ENCODE measurements at places on chromosomes 5 and 9.
A peak's percentile ranks its signal among the peaks of the same experiment; 100 is the strongest.

- peak overlapping the region; percentile 84 for H3K27ac ChIP-seq
- no peak for DNase-seq
- peak overlapping the region; percentile 69 for H3K4me3 ChIP-seq
Observed at GRCh38 chr9:114055894-114056293, 22.2 kb downstream of the AMBP start.

- no peaks in the 10 kb centered on the region for H3K36me3 ChIP-seq
- no peak overlapping the region for H3K27ac ChIP-seq
- no peaks in the 10 kb centered on the region for H3K4me1 ChIP-seq
- DNase-seq, result no peak
Observed at GRCh38 chr5:84362061-84362720, 22.5 kb downstream of the EDIL3 start.

- peaks cover 3% of the 10 kb centered on the region for H3K27me3 ChIP-seq
- no peak for DNase-seq
- no peak overlapping the region for H3K27ac ChIP-seq
- no peak overlapping the region for H3K4me3 ChIP-seq
Observed at GRCh38 chr9:18743971-18744370, 270.0 kb downstream of the ADAMTSL1 start.

- peaks cover 11% of the 10 kb centered on the region for H3K27me3 ChIP-seq
- H3K27ac ChIP-seq, result no peak overlapping the region
- DNase-seq, result peak; percentile 24
Observed at GRCh38 chr5:158857976-158858375, 241.7 kb downstream of the EBF1 start.

GRCh38 chr5:2030131-2030530, 147.4 kb upstream of the IRX4 start:
- no peak overlapping the region for H3K4me3 ChIP-seq
- no peak overlapping the region for H3K27ac ChIP-seq

- H3K36me3 ChIP-seq, result no peaks in the 10 kb centered on the region
- peaks cover 43% of the 10 kb centered on the region for H3K4me1 ChIP-seq
- no peak overlapping the region for H3K27ac ChIP-seq
- no peak overlapping the region for H3K4me3 ChIP-seq
- peaks cover 2% of the 10 kb centered on the region for H3K27me3 ChIP-seq
Observed at GRCh38 chr5:17317473-17317872, 100.0 kb downstream of the BASP1 start.

DNA sequence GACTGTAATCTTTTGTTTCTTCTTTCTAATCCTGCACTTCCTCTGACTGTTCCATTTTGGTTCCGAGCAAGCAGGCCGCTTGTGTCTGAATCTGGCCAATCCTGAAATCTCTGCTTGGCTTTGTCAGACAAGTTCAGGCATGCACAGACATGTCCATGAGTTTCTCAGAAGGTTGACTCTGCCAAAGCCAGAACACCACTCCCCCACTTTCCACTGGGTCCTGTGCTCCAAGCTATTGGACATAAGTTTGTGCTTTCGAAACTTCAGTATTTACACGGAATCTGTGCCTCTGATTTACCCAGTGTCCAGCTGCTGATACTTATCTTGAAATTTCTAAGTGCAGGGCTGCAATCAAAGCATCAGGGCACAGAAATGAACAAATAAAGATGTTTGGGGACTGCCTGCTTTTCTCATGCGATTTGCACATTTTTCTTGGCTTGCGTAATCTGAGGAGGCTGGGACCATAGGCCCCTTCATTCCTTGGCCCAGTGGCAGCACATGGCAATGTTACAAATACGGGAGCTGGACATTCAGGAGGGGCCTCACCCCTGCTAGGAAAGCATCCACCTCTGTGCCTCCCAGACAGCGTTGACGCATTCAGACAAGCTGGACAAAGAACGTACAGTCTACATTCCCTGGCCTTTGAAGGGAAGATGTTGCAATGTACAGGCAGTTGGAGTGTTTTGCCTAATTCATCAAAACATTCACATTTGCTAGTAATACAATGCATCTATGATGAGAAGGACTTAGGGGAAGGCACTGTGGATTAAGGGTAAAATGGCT, 209.2 kb upstream of the PAPPA start:
- no peaks in the 10 kb centered on the region for H3K36me3 ChIP-seq
- H3K4me1 ChIP-seq, result peaks cover 15% of the 10 kb centered on the region
- peaks cover 4% of the 10 kb centered on the region for H3K27me3 ChIP-seq
- H3K27ac ChIP-seq, result peak overlapping the region; percentile 98
- DNase-seq, result no peak
- no peak overlapping the region for H3K4me3 ChIP-seq

GRCh38 chr9:12862611-12863410, 88.0 kb downstream of the LURAP1L start:
- H3K27me3 ChIP-seq, result no peaks in the 10 kb centered on the region
- DNase-seq, result no peak
- peaks cover 47% of the 10 kb centered on the region for H3K4me1 ChIP-seq
- peak overlapping the region; percentile 61 for H3K4me3 ChIP-seq

DNA sequence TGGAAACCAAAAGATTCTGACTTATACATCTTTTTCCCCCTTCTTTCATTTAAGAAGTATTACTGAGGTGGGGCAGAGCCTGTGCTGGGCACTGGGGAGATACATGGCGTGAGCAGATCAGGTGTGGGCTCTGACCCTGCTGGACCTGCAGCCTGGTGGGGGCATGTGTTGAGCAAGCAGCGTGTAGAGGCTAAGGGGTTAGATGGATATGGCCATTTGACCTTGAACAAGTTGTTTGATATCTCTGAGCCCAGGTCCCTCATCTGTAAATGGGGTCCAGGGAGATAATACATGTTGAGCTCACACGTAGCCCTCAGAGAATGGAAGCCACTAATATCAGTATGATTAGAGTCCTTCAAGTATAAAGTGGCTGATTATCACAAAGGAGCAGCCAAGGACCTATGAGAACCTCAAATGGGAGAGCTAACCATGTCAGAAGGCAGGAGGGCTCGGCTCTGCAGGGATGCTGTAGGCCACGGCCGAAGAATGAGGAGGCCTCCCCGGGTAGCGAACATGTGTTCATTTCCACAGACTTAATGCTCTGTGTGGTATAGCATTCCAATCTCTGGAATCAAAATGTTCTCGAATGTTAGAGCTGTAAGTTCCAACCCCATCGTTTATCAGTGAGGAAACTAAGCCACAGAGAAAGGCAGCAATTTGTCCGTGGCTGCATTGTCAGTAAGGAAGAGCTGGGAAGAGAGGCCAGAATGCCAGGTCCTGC, 15.4 kb upstream of the ANGPTL2 start:
- peaks cover 55% of the 10 kb centered on the region for H3K4me1 ChIP-seq
- no peak for DNase-seq
- no peak overlapping the region for H3K27ac ChIP-seq
- H3K4me3 ChIP-seq, result no peak overlapping the region
- H3K36me3 ChIP-seq, result no peaks in the 10 kb centered on the region
- peaks cover 15% of the 10 kb centered on the region for H3K27me3 ChIP-seq

DNA sequence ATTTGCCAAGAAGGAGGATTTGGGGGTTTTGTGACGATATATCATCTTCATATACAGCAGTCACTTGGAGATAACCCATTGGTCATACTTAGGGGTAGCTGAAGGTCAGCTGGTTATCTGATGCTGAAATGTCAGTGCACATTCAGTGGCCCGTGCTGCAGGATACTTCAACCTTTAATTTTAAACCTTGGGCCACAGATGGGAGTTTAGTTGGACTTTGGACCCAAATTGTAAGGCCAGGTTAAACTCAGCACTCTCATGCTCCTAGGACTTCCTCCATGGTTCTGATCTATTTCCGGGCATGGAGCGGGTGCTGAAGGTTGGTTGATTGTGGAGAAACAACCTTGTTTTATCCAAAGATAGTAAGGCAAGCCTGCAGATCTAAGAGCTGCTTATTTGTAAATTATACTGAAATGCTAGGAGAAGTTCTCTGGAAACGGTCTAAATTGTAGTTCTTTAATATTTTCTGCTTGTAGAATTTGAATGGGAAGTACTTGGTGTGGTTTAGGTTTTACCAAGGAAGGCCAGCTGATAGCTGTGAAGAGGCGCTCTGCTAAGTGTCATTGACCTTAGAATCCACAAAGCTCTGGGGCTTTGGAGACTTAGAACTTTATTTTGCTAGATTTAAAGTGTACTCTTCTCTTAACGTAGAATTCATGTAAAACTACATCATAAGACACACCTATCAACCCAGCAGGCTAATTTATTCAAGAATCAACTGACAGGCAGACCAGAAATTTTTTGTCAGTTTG, 38.6 kb downstream of the SLC44A1 start:
- H3K4me1 ChIP-seq, result peaks cover 19% of the 10 kb centered on the region
- H3K4me3 ChIP-seq, result no peak overlapping the region
- peaks cover 16% of the 10 kb centered on the region for H3K36me3 ChIP-seq
- DNase-seq, result no peak

DNA sequence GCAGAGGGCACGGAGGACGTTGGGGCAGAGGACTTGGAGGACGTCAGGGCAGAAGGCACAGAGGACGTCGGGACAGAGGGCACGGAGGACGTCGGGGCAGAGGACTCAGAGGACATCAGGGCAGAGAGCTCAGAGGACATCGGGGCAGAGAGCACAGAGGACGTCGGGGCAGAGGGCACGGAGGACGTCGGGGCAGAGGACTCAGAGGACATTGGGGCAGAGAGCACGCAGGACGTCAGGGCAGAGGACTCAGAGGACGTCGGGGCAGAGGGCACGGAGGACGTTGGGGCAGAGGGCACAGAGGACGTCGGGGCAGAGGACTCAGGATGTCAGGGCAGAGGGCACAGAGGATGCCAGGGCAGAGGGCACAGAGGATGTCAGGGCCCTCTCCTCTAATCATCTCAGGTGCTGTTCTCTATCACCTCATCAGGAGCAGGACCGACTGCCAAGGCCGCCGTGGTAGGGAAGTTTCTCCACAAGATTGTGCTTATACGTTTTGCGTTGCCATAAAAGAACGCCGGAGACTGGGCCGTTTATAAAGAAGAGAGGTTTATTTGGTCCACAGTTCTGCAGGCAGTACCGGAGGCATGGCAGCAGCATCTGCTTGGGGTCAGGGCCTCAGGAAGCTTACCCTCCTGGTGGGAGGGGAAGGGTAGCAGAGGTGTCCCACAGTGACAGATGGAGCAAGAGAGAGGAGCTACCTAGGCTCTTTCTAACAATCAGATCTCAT, 29.4 kb upstream of the ADAMTS2 start:
- H3K27me3 ChIP-seq, result peaks cover 12% of the 10 kb centered on the region
- peak overlapping the region; percentile 59 for H3K27ac ChIP-seq
- no peak for DNase-seq
- peaks cover 34% of the 10 kb centered on the region for H3K4me1 ChIP-seq
- H3K4me3 ChIP-seq, result no peak overlapping the region

GRCh38 chr5:134784241-134784920, 25.8 kb downstream of the DDX46 start:
- no peak overlapping the region for H3K4me3 ChIP-seq
- H3K27me3 ChIP-seq, result no peaks in the 10 kb centered on the region
- H3K27ac ChIP-seq, result no peak overlapping the region

DNA sequence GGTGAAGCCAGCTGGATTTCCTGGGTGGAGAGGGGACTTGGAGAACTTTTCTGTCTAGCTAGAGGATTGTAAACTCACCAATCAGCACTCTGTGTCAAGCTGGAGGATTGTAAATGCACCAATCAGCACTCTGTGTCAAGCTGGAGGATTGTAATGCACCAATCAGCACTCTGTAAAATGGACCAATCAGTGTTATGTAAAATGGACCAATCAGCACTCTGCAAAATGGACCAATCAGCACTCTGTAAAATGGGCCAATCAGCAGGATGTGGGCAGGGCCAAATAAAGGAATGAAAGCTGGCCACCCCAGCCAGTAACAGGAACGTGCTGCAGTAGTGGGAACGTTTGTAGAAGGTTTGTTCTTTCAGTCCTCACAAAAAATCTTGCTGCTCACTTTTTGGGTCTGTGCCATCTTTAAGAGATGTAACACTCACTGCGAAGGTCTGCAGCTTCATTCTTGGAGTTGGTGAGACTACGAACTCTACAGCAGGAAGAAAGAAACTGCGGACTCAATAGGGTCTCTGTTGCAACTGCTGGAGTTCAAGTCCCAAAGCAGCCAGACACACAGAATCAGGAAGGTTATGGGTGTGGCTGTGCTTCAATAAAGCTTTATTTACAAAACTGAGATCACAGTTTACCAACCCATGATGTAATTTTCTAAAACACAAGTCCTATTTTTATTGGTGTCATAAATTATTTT, 145.7 kb upstream of the ERCC6L2 start:
- H3K27ac ChIP-seq, result no peak overlapping the region
- H3K4me1 ChIP-seq, result peaks cover 31% of the 10 kb centered on the region
- DNase-seq, result no peak
- peaks cover 4% of the 10 kb centered on the region for H3K36me3 ChIP-seq
- H3K27me3 ChIP-seq, result peaks cover 5% of the 10 kb centered on the region

DNA sequence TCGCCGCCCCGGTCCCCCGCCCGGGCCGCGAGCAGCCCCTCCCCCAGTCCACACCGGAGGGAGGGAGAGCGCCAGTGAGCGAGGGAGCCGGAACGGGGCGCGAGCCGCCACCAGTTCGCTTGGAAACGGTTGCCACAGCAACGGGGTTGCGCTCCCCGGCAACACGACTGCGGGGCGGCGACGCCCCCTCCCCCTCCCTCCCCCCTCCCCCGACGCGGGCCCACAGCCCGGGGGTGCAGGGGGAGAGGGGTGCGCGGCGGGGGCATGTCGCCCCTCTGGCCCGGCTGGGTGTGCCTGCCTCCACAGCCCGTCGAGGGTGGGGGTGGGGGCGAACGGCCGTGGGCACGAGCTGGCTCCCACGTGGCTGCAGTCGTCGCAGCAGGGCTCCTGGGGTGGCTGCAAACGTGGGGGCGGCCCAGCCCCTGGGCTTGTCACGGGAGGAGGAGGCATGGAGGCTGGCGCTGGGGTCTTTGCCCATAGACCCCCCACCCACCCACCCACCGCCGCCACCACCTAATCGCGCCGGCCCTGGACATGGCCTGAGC, 524 bp downstream of the PRR7 start:
- DNase-seq, result peak; percentile 82
- no peak overlapping the region for H3K27ac ChIP-seq
- H3K4me1 ChIP-seq, result peaks cover 47% of the 10 kb centered on the region
- peaks cover 4% of the 10 kb centered on the region for H3K36me3 ChIP-seq
- H3K27me3 ChIP-seq, result peaks cover 6% of the 10 kb centered on the region

GRCh38 chr9:116287721-116288120, 134.1 kb downstream of the PAPPA start:
- H3K4me1 ChIP-seq, result peaks cover 41% of the 10 kb centered on the region
- DNase-seq, result no peak
- peaks cover 30% of the 10 kb centered on the region for H3K27me3 ChIP-seq
- no peaks in the 10 kb centered on the region for H3K36me3 ChIP-seq
- no peak overlapping the region for H3K4me3 ChIP-seq

- peaks cover 13% of the 10 kb centered on the region for H3K36me3 ChIP-seq
- peak overlapping the region; percentile 48 for H3K27ac ChIP-seq
- peaks cover 4% of the 10 kb centered on the region for H3K27me3 ChIP-seq
- DNase-seq, result no peak
- H3K4me1 ChIP-seq, result peaks cover 9% of the 10 kb centered on the region
- H3K4me3 ChIP-seq, result no peak overlapping the region
Observed at GRCh38 chr9:131598121-131598520, 52.8 kb downstream of the PRRT1B start.

GRCh38 chr5:151128817-151129216, 28.8 kb downstream of the ANXA6 start:
- H3K36me3 ChIP-seq, result peaks cover 56% of the 10 kb centered on the region
- no peak for DNase-seq
- no peak overlapping the region for H3K27ac ChIP-seq
- peaks cover 30% of the 10 kb centered on the region for H3K4me1 ChIP-seq
- H3K4me3 ChIP-seq, result no peak overlapping the region

- peaks cover 35% of the 10 kb centered on the region for H3K36me3 ChIP-seq
- no peak overlapping the region for H3K4me3 ChIP-seq
- H3K4me1 ChIP-seq, result peaks cover 37% of the 10 kb centered on the region
- DNase-seq, result no peak
Observed at GRCh38 chr5:78287833-78288232, 6.7 kb downstream of the AP3B1 start.

- no peaks in the 10 kb centered on the region for H3K36me3 ChIP-seq
- H3K27me3 ChIP-seq, result no peaks in the 10 kb centered on the region
- no peak overlapping the region for H3K4me3 ChIP-seq
- peaks cover 7% of the 10 kb centered on the region for H3K4me1 ChIP-seq
- H3K27ac ChIP-seq, result no peak overlapping the region
- DNase-seq, result no peak
Observed at GRCh38 chr5:57802131-57802530, 319.5 kb upstream of the ACTBL2 start.
